Regular cardiac myocyte (primary cell): ENCODE measurements at places on chromosomes 3 and 15. TPM values are rescaled to one million over a fixed set of nuclear protein-coding genes. Genes with fewer than 3 reads are reported as not detected.

Gene ZKSCAN7
- 5.2 and 7.0 TPM in 2 replicates for total RNA-seq

Gene GOLGA8O
- 0.56 and 0.58 TPM in 2 replicates for total RNA-seq

Gene PARP6
- 7.5 and 15.8 TPM in 2 replicates for total RNA-seq

Gene LTK
- total RNA-seq: under 0.01 and 0.19 TPM in 2 replicates

Gene RBPMS2
- not detected in 2 replicates for total RNA-seq

Gene NME9
- total RNA-seq: not detected in 2 replicates
